NCI-H524 treated with DMSO at 0.1 percent for 48 hours (cell line): ENCODE measurements at places on chromosomes 12 and 14.
A peak's percentile ranks its signal among the peaks of the same experiment; 100 is the strongest.

- no peak for DNase-seq
These were observed 43.2 kb upstream of the TUNAR start for GRCh38 chr14:95833429-95833828.

- no peak for DNase-seq
These were observed 61.5 kb downstream of the KCNMB4 start for GRCh38 chr12:70427611-70428010.

GRCh38 chr14:55336691-55337090 lies 65.5 kb downstream of the FBXO34 start:
- no peak for DNase-seq

GRCh38 chr12:124660851-124661250 lies 93.4 kb upstream of the NCOR2 start:
- peak; percentile 72 for DNase-seq

DNA sequence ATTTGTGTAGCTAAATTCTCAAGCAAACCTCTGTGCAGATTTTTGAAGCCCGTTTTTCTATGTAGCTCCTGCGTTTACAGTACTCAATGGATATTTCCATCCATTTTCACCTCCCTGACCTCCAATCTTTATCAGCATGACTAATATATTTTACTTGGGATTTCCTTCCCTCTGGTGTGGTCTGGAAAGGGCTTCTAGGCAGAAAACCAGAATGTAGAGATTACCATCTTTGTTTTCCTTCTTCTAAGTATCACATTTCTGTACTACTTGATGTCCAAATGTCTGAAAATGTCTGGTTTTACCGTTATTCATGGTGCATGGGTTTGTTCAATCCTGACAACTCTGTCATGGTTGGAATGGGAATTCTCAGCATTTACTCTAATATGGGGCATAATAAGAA lies 907.6 kb upstream of the FLRT2 start:
- DNase-seq = no peak

- DNase-seq = no peak
These were observed 3.5 kb upstream of the KCNK10 start for GRCh38 chr14:88326352-88327103.
